Ammon's horn (tissue), 1 donor: ENCODE measurements at places on chromosomes 1 and 21.
A peak's percentile ranks its signal among the peaks of the same experiment; 100 is the strongest.

- DNase-seq = no peak
Measured at GRCh38 chr1:164562947-164563520, 4.0 kb downstream of the PBX1 start.

DNA sequence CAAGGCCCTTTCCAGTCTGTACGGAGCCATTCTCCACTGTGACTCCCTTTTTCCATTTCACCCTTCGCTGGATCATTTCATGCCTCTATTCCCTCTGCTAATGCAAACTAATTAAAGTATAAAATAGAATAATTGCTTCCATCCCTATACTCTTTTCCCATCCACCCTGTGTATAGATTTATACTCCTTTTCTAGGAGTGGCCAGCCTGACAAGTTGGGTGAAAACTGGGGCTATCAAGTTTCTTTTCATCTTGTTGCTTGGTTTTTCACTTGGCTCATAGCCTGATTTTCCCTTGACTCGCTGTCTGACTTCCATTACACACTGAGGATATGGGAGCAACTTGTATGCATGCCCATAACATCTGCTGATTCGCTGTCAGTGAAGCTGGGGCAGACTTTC lies 107.0 kb downstream of the PLXNA2 start:
- no peak for DNase-seq

DNA sequence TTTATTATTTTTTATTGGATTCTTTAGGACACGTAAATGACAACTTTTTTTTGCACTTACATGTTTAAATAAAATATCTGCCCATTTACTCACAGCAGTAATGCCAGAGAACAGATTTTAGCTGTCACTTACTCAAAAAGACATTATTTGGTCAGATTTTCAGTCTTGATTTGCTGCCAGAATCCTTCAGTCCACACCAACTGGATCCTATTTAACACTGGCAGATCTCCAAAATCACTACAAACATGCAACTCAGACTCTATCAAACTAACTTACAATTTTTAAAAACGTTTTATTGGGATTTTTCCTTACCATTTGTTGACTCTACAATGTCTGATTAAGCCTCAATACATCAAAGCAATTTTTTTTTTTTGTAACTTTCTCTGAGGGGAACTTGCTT lies 11.1 kb downstream of the ATP6V1G3 start:
- DNase-seq = no peak

GRCh38 chr1:236108027-236108648 lies 34.2 kb upstream of the GPR137B start:
- no peak for DNase-seq

DNA sequence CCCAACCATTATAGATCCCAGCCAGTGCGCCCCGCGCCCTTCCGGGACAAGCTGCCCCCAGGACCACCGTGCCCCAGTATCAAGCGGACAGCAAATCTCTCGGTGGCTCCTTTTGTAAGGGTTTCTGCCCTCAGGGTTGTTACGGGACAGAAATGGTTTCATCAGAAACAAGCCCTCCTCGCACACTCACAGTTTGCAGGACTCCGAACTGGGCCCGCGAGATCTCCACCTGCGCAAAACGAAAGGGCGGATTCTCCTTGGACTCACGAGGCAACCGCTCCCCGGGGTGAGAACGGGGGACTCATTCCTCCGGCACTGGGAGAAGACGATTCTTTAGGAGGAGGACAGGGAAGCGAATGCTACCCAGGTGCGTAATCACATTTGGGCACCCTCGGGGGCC lies 51.1 kb upstream of the H6PD start:
- no peak for DNase-seq

GRCh38 chr1:115373305-115373704 lies 35.3 kb upstream of the NGF start:
- DNase-seq = no peak

GRCh38 chr1:187053876-187054275 lies 225.1 kb downstream of the PLA2G4A start:
- no peak for DNase-seq

GRCh38 chr1:116942344-116942743 lies 32.6 kb downstream of the PTGFRN start:
- no peak for DNase-seq

GRCh38 chr1:112527266-112528010 lies 18.7 kb downstream of the WNT2B start:
- no peak for DNase-seq

DNA sequence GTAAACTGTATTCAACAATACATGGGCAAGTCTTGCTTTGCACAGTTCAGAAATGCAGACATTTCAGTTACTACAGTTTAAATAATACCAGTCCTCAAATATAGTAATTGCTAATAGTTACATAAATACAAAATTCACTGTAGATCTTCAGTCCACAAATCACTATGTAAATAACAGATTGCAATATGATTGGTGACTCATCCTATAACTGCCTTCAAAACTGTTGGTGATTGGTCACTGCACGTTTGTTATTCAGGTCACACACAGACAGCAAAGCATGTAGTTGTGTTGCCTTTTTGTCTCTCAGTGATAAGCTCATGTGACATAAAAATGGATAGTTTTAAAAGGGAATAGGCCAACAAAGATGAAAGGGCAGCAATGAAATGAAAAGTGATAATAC lies 186.5 kb upstream of the CTTNBP2NL start:
- DNase-seq = no peak

GRCh38 chr1:202160377-202160940 lies at the start of gene PTPN7:
Gene PTPN7 (minus strand): TSS chr1:202160602. CDS start chr1:202159402, 1,200 bp downstream.
- no peak for DNase-seq

- peak; percentile 45 for DNase-seq
Measured at GRCh38 chr1:44587796-44588460, 86.4 kb downstream of the TMEM53 start.

DNA sequence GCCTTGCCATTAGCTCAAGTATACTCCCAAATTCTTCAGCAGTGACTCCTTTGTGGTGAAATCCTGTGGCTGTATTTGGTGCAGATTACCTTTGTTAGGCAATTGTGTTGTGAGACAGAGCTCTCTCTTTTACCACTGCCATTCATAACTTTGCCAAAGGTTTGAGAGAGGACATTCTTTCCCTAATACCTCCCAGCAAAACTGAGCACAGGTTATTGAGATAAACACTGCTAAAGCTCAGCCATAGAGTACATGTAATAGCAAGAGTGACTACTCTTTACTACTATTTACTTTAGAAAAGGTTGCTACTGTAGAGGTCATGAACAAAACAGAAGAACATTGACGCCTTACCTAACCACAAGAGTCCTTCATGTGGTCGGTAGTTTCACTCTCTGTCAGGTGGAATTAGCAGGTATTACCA lies 514.0 kb upstream of the ADAMTS5 start:
- no peak for DNase-seq

GRCh38 chr1:201088395-201088794 lies 23.8 kb downstream of the CACNA1S start:
- no peak for DNase-seq

- DNase-seq = no peak
Measured at GRCh38 chr1:217095050-217095622, 371.9 kb upstream of the ESRRG start.

DNA sequence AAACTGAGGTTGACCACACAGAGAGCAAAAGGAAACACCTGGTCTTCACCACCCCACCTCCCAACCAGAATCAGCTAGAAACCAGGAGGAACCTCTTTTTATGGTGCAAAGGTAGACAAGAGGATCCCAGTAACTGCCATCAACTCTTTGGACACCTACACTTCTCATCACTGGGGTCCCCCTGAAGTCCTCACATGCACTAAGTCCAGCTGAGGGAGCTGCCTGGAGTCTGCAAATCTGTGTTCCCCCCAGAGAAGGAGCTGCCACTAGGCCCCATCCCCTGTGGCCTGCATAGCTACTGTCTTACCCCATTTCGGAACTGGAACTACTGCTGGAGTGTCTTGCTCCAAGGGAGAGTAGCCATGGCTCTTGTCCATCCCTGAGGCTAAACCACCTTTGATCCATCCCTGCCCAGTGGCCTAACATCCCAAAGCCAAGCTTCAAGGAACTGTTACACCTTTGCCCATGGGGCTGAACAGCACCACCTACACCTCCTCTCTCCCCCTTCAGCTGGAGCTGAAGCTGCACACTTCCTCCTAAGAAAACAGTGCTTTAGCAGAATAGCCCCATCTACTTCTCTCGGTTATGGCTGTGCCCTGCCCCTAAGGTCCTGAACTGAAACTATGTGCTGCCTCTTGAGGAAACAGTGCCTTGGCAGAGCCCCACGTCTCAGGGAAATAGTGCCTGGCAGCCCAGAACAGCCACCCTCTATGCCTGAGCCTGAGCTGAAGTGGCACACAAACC lies 85.4 kb upstream of the CD53 start:
- DNase-seq = no peak

GRCh38 chr1:211627259-211627658 lies 48.2 kb downstream of the NEK2 start:
- DNase-seq = no peak

- no peak for DNase-seq
Measured at GRCh38 chr1:101006553-101006952, 19.0 kb downstream of the DPH5 start.

DNA sequence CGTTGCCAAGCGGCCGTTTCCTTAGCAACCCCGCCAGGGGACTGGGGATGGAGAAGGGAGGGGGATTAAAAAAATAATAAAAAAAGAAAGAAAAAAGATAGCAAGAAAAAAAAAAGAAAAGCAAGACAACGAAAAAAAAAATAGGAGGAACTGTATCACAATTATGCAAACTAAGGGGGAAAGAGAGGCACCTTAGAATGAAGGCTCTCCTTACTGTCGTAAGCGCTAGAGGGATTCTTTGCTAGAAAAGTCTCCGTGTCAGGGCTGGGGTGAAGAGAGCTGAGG lies 625 bp upstream of the NEGR1 start:
- DNase-seq = no peak

- no peak for DNase-seq
Measured at GRCh38 chr1:96409689-96410088, 311.9 kb upstream of the PTBP2 start.

- no peak for DNase-seq
Measured at GRCh38 chr1:37677143-37677439, 15.2 kb upstream of the CDCA8 start.

DNA sequence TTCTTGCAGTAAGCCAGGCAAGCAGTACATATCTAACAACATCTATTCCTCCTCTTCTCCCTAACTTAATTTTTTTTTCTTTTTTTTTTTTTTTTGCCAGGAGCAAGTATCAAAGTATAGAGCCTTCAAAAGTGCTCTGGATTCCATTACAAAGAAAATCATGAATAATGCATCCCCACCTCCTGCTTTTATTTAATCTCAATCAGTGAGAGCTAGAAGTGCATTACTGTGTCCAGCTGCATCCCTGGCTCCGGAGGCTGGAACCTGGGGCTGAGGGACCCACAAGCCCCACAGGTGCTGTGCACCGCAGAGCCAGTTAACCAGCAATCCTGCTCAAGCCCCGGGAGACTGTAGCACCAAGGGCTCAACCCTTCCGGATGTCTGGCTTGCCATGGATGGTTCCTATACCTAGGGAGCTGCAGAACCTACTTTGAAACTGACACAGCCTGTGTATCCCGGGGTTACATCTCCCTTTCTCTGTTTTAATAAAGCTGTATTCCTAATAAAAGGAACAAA lies 455.9 kb upstream of the RUNX1 start:
- no peak for DNase-seq

DNA sequence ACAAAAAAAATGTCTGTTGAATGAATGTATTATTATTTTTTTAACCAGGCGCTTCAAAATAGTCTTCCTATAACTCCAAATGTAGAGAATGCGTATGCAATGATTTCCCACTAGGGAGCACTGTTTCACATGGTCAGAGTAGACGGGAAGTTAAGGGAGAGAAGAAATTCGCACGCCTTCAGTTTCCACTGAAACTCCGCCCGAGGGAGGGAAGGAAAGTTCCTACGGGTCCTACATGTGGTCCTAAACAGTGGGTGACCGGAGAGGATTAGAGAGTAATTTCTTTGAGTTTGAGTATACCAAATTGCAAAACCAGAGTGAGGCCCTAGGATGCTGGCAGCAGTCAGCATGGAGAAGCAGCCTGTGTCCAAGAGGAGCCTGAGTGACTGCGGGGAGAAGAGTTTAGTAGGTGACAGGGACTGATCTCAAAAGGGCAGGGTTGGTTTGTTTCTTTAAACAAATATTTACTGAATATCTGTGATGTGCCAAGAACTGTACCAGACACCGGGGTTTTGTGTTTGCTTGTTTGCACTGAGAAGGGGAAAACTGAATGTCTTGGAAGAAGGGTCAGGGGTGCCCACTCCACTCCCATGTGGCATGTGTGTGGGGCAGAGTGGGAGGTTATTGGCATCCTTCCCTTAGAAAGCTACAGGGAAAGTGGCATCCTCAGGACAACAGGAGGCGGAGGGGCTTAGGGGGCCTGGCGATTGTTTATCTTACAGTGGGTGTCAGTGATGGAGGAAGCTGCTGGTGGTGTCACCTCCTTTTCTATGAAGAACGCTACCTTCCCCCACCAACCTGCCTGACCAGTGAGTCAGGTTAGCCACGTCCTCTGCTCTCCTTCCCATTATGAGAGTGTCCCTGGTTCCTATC lies 22.8 kb downstream of the RNU5D-1 start:
- DNase-seq = peak; percentile 58

DNA sequence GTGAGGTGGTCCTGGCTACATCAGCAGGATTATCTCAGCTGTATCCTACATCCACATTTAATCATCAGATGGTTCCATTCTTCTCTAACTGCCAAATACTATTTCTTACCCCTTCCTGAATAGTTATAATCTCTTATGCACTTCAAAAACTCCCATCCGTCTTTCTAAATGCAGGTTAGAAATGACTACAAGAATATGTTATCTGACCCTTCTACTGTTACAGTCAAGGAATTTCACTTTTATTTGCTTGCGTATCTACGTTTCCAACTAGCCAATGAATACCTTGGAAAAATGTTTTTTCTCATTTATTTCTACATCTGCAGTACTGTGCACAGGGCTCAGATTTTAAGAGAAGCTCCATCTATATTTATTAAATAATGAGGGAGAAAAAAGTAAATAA lies 709.9 kb downstream of the KCNT2 start:
- no peak for DNase-seq

DNA sequence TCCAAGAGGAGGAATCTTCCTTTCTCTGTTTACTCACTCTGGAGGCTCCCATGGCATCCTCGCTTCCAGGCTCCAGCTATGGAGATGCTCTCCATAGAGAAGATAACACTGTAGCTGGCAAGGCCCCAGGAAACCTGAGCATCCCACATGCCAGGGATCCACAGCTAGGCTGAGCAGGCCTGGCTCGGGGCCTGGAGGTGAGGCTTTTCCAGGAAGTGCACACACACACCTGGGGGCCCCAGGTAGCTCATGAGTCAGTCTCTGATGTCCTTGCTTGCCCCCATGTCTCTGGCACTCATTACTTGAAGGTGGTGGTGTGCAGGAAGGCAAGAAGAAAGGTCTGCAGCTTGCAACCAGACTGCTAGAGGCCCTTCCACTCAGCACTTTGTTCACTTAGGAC lies 5.5 kb upstream of the LCE5A start:
- no peak for DNase-seq

GRCh38 chr21:42777064-42777756 lies 102.1 kb downstream of the WDR4 start:
- no peak for DNase-seq

DNA sequence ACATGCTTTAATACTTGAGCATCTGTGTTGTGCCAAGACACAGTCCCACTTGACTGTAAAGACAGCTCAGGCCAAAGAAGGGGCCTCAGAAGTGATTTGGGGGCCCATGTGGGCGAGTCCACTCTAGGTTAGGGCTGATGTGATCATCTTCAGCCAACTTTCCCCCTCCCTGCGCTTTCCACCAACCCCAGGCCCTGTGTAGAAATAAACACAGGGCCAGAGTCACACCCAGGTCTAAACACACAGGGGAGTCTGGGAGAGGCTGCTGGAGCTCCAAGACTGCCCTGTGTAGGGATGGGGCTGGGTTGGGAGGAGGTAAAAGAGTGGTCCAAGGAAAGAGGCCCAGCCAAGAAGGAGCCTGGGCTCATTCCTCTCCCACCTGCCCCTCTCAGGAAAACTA lies 2.5 kb upstream of the WNT2B start:
- no peak for DNase-seq
